ENCODE measurements at places on chromosomes 13 and 19. TPM values are rescaled to one million over a fixed set of nuclear protein-coding genes. Genes with fewer than 3 reads are reported as not detected.

DNA sequence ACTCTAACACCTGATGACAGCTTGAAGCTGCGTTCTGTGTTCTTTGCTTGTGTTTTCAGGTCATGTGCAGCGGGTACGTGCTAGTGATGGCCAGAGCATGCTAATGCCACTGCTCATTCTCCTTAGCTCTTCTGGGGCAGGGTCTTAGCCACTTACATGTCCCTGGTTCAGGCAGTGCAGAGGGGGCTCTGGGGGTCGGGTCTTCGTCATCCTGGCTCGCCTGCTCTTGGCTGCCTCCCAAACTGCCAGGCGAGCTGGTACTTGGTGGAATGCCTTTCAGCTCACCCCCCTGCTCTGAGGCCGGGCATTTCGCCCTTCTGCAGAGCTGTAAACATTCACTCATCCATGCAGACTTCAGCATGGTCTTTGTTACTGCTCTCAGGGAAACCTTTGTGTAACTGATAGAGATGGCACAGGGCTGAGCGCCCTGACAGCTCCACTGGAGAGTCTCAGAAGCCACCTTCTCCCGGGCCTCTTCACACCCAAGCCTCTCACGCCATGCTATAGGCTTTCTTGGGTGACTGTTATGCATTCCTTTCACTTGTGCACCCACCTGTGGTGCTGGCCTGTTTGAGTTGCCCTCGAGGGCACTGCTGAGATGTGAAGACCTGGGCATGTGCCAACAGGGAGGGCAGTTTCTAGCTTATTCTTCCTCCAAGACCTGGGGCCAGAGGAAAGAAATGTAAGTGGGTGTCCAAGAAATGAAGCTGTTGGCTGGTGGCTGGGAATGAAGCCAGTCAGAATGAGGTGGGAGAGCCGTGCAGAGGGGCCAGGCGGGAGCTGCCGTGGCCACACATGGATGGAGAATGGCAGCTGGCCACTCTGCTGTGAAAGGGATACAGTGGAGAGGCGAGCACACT, 24.4 kb downstream of the FAM124A start:
- no peak for DNase-seq

GRCh38 chr13:73187106-73187505, 128.3 kb downstream of the KLF5 start:
- DNase-seq, result peak; percentile 26

DNA sequence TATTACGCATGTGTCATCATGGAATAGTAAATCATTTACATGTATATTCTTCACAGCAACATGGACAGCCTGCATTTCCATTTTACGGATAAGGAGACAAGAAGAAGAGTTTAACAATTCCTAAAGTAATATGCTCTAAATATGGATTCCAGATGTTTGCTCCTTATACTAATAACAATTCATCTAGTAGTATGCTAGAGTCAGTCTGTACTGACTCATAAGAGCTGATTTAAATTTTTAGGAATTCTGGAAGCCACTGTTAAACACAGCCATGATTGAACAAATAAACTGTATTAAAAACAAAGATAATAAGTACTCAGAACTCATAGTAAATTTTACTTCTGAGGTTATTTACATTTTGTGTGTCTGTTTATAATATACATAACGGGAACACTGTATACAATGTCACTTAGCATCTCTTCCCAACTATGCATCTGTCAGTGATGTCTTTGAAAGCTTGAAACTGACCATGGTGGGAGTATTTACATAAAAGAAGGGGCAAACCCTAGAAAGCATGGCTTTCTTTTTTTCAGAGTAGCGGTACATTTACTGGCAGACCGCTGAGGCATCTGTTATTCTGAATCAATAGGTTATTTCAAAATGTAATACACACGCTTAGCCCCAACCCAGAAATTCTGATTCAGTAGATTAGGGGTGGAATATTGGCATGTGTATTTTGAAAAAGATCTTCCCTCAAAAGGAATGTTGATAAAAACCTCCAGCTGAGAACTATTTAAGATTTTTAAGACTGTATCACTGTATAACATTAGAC, 12.9 kb downstream of the ZC3H13 start:
- peak; percentile 47 for DNase-seq

GRCh38 chr13:43473437-43473836, 313.3 kb downstream of the ENOX1 start:
- DNase-seq, result no peak

DNA sequence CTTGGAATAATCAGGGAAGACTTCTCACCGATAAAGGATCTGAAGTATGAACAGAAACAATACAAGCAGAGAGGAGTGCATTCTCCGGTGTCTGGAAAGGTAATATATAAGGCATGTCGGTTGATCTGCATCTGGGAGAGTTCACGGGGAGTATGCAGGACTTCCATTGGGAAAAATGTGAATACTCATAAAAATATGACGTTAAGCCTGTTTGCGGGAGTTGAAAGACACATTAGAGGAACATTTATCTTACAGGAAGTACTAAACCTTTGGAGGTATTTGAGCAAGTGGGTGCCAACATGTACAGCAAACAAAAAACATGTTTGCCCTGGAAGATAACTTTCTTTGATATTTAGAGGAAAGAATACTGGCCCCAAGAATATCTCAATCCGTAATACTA, 286.8 kb downstream of the SLITRK6 start:
- DNase-seq, result no peak

DNA sequence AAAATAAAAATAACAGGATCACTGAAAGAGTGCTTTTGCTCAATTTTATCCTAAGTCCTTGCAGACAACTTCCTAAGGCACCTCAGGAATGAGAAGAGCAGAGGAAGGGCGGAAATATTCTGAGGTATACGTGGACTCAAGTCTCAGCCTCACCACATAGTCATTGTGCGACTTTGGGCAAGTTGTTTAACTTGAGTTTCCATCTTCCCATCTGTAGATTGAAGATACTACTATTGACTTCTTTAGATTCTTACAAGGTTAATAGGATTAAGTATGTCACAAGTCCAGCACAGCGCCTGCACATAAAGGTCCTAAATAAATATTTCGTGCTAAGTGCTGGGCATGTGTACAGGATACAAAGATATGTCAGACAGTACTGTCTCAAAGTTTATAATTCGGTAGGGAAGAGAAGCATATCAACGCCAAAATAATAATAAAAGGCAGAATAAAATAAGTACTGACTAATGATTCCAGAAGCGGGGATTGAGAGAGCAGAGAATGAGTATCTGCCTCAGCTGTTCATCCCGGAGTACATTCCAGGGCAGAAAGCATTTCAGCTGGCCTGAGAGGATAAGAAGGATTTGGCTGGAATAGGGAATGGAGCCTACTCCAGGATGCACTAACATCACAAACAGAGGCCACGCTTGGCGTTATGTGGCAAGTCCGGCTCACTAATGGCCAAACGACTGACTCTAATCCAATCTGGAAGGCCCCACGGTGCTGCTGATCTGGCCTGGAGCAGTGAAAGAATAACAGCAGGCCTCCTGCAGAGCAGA, 139.7 kb downstream of the FLT1 start:
- DNase-seq, result no peak

GRCh38 chr13:32650705-32651311, 64.6 kb downstream of the PDS5B start:
- peak; percentile 70 for DNase-seq

- DNase-seq, result no peak
These were observed 9.6 kb downstream of the CYP2F1 start for GRCh38 chr19:41123716-41124294.

DNA sequence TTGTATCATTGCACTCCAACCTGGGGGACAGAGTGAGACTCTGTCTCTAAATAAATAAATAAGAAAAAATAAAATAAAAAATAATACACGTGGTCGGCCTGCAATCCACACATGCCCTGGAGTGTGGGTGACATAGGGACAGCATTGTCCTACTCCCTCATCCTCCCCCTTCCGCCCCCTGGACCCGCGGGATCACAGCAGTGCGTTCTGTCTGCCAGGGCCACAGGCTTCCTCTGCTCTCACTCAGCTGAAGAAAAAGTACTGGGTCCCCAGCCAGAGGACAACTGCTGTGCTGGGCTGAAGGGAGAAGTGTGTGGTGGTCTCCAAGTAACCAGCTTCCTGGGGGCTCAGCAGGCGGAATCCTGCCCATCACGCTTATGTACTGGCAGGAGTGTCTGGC, 6.3 kb downstream of the BCAT2 start:
- no peak for DNase-seq

DNA sequence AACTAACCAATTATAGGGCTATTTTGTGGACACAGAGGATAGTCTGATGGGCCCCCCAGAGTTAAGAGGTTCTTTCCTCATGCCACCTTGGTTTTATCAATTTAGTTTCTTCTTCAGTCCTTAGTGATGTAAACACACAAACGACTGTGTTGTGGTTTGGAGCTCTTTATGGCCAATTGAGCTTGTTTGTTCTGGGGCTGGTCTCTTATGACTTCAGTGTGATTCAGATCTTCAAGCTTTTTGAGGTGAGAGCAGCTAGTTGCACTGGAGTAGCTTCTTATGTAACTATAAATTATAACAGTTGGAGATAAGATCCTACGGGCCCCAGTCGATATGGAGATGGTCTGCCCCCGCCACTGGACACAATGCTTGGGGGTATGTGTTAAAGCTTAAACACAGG, 22.0 kb upstream of the GJB6 start:
- DNase-seq, result no peak

DNA sequence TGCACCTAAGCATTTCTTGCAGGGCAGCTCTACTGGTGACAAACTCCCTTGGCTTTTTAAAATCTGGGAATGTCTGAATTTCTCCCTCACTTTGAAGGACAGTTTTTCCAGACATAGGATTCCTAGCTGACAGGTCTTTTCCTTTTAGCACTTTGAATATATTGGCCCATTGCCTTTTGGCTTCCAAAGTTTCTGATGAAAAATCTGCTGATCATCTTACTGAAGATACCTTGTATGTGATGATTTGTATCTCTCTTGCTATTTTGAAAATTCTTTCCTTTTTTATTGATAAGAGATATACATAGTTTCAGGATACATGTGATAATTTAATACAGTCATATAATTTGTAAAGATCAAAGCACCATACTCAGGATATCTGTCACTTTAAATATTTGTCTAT, 211.1 kb downstream of the ZIC5 start:
- no peak for DNase-seq

DNA sequence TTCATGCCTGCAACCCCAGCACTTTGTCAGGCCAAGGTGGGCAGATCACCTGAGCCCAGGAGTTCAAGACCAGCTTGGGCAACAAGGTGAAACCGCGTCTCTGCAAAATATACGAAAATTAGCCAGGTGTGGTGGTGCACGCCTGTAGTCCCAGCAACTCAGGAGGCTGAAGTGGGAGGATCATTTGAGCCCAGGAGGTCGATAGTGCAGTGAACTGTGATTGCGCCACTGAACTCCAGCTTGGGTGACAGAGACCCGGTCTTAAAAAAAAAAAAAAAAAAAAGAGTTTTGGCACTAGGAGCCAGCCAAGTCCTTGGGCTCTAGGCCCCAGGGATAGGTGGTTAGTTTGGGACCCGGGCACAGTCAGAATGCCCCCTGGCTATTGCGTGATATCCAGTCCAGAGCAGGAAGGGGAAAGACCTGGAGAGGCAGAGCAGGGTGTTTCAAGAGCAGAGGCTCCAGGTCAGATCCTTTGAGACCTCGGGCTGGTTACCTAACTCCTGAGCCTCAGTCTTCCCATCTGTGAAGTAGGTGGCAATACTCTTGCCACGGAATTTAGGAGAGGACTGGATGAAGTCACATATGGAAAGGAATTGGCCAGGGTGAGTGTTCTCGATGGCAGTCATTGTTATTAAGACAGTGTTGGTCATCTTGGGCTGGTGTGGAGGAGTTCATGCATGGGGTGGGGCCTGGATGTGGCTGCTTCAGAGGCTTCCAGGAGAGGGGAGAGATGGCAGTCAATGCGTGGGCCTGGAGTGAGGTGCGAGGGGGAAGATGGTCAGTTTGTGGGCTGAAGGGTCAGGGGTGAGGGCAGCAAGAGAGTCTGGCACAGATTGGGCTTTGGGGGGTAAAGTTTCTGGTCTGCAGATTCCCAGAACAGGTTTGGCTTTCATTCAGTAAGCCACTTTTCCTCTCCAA, 2.8 kb downstream of the PPP1R37 start:
- peak; percentile 44 for DNase-seq

DNA sequence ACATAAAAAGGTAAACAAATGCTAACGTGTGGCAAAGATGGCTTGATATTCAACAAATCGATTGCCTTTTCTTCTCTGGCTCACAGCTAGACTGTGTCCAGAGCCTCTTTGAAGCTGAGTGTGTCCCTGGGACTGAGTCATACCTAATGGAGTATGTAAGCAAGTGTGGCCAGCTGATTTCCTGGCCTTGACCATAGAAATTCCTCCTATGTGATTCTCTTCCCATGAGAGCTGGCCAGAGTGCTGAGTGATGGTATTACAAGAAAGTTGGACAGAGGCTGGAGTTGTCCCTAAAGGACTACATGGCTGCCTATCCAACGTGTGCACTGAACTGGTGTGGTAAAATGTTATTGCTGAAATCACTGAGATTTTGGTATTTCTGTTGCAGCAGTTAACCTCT, 320.1 kb upstream of the SLC10A2 start:
- peak; percentile 0 for DNase-seq

DNA sequence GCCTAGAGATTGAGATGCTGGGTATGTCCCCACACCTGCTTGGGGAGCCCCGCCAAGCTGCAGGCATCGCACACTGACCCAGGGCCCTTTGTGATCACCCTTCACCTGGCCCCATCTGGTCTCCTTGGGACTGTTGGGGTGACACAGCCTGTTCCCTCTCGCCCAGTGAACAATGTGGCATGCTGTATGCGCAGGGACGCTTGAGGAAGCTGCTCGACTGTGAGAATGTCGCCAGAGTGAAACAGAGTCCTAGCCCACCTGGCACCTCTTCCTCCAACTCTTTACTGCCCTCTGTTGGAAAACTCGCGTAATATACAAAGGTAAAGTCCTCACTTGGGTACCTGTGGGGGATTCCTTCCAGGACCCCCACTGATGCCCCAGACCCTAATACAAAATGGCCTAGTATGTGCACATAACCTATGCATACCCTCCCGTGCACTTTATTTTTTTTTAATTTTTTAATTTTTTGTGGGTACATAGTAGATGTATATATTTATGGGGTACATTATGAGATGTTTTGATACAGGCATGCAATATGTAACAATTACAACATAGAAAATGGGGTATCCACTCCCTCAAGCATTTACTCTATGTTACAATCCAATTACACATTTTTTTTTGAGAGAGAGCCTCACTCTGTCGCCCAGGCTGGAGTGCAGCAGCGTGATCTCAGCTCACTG, 9.0 kb downstream of the BLOC1S3 start:
- peak; percentile 29 for DNase-seq

GRCh38 chr19:1860042-1860775, 3.2 kb downstream of the KLF16 start:
- DNase-seq, result peak; percentile 96

- no peak for DNase-seq
These were observed 59.8 kb downstream of the TRPM4 start for GRCh38 chr19:49217382-49217781.

Gene CCDC70
- total RNA-seq, result not detected

Gene NALCN
- total RNA-seq, result 3.6 TPM

Gene ZNF486
- 5.8 TPM for total RNA-seq

Gene CYP2A7
- not detected for total RNA-seq

Gene COL4A2
- total RNA-seq, result 524 TPM

Gene ZNF471
- total RNA-seq, result 4.7 TPM

Gene ADGRE3
- not detected for total RNA-seq

Gene SRRM5
- not detected for total RNA-seq

Gene SIGLEC12
- total RNA-seq, result not detected

Gene SLC7A1
- 52.0 TPM for total RNA-seq

Gene ZNF284
- 2.9 TPM for total RNA-seq

Measured in GM23248 (cell line).